Aorta (tissue), 5 donors: ENCODE measurements at places on chromosomes 4 and X. TPM values are rescaled to one million over a fixed set of nuclear protein-coding genes. Genes with fewer than 3 reads are reported as not detected.

DNA sequence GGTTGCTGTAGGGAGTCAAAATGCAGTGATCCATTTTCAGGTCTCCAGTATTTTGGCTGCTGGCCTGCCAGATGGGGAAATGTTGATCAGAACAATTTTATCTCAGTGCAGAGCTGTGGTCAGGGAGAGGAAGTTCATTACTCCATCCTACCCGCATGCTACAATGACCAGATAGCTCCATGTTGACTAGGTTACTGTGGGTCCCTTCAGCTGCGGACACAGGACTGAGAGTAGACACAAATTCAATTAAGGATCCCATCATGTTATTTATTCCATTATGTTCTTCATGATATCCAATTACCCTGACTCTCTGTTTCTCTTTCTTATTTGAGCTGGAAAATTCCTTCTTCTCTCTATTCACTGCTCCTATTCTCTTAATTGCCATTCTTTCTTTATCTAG is 16.3 kb downstream of the SYNPO2 start:
- DNase-seq = no peak

DNA sequence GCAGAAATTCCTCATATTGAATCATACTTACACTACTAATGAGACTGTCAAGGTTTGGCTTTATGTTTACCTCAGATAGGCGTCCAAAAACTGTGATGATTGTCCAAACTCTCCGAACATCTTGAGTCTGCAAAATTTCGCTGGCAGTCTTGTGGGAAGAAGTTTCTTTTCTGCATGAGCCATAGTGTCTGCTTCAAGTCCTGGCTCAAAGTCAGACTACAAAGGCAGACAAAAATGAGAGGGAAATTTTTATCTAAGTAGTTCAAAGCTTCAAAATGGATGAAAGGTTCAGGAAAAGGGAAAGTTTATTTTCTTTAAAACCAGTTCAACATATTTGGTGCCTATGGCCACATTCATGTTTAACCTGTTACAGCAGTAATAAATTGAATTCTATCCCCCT is 40.7 kb downstream of the PALLD start:
- no peak for DNase-seq

DNA sequence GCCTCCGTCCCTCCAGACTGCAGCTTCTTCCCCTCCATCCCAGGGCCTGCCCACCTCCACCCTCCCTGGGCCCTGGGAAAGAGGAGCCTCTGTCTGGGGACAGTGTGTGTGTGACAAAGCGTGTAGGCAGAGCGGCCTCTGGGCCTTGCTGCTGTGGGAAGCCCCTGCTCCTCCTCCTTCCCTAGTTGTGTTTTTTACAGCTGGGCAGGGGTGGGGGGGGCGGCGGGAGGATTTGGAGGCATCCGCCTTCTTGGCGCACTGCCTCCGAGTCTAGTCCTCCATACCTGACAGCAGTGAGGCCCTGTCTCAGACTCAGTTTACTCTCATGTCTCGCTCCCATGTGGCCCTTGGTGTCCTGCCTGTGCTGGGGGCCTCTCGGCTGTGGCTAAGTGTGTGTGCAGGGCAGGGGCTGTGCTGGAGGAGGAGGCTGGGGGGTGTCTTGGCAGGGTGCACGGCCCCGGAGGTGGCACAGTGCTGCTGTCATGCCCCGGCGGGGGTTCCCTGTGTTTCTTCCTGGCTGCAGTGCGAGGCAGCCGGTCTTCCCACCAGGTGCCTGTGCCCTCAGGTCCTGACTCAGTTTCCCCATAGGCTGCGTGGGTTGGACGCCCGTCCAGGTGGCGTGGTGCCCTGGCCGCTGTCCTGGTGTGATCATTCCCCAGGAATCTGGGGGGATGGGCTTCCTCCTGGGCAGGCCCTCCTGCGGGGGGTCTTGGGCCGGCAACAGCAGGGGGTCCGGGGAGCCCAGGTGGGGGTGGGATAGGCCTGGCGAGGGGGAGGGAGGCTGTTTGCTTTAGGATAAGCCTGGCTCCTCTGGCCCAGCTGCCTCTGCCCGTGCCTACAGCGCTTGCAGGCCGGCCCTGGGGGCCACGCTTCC is 7.0 kb downstream of the FGFRL1 start:
- DNase-seq = no peak

DNA sequence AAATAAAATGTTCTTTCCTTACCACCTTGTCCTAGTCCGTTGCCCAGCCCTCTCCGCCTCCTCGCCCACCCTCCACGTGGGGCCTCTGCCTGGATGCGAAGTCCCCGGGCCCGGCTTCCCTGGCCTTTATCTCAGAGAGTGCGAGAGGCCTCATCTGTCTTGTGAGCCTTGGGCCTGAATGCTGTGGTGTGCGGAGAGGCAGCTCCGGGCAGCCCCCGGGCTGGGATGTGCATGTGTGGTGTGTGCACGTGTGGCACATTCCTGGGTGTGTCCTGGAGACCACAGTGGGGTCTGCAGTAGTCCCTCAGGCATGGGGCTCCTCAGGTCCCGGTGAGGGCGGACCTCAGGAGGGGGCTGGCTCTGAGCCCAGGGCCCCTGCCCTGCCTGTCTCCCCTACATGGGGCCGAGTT is 31.4 kb downstream of the DOK7 start:
- no peak for DNase-seq

DNA sequence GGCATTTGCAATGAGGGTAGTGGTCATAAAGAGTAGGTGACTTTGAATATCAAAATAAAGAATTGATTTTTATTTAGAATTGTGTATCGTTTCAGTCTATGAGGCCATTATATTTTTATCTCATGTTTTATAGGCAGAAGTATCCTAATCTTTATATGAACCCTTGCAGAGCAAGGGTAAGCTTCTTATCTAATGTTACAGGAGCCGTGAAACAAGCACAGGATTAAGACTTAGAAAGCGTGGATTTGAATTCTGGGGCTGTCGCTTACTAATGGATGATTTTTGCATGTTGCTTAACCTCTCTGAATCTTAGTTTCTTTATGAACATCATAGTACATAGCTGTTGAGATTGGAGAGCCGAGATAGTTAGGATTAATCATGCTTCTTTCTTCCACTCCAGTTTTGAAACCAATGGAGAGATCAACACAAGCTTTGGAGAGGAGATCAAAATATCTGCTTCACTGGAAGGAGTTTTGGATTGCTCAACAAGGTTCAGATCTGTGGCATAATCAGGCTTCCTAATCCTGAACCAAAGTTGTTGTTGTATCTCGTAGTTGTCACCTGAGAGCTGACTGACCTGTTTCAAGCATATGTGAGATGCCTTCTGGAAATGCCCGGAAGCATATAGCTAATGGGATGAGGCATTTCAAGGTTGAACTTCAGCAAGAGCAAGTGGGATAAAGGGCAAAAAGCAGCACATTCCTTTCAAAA is 166.9 kb upstream of the GK2 start:
- no peak for DNase-seq

- no peak for DNase-seq
These were observed 2440.0 kb downstream of the PCDH7 start for GRCh38 chr4:33160126-33160525.

DNA sequence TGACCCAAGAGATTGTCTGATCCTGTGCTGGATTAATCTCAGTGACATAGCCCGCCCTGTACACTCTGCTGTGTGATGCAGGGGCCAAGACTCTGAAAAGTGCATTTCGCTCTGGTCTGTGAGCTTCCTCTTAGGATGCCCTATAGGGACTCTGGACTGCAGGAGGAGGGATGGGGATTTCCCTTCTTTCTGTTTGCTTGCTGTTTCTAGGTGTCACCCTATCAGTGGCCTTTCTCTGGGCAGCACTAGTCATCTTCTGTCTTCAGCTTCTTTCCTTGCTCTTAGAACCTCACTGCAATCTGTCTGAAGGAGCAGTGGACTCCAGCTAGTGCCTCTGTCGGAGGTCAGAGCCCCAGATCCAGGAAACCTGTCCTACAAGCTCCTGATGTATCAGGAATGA is 34.5 kb upstream of the SCRG1 start:
- no peak for DNase-seq

- no peak for DNase-seq
These were observed 37.2 kb downstream of the LIMCH1 start for GRCh38 chr4:41575207-41575606.

DNA sequence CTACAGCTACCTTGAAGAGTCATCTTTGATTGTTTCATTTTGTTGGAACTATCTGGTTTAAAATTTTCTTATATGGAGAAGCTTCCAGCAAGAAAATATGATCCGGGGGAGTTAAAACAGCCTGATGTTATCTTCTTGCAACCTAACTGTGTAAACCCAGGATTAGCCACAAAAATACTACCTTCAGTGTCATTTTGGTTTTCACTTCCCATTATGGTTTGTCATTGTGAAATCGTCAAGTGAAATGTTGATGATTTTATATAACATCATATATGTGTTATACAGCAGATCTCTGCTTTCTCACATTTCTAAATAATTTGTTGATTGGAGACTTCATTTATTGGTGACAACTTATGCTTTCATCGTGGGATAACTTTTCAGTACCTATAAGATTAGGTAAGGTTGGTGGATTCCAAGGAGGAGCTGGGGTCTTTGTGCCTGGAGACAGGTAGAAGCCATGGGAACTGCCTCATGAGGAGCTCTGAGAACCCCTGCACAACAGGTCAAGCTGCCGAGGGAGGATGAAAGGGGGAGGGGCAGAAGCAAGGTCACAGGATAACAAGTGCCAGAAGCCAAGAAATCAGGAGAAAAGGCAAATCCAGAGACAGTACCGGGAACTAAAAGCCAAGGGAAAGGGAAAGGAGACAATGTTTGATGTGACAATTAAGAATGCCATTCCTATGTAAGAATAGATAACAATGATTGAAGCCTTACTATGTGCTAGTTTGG is 7.2 kb downstream of the ARHGAP24 start:
- no peak for DNase-seq

GRCh38 chr4:109600431-109600830 is 40.4 kb downstream of the MCUB start:
- no peak for DNase-seq

GRCh38 chr4:133151691-133152329 is 2.7 kb downstream of the PCDH10 start:
- DNase-seq = peak; percentile 81

DNA sequence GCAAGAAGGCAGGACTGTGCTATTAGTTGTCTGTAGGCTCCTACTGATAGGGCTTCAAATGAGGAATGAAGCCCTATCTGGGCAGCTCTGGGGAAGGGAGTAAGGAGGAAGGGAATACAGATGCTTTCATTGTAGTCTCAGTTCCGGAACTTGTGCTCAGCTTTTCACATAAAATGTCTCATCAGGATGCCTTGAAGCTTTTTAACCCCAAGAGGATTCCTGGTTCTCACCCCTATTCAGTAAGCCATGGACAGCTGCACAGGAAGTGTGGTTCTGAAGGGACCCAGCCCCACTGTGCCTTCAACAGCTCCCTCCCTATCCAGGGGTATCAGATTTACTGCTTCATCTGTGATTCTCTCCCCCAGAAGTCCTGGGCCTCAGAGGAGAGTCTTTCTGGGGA is 5.0 kb downstream of the ARMCX5 start:
- DNase-seq = no peak

GRCh38 chrX:76454456-76454927 is 27.0 kb downstream of the MAGEE1 start:
- no peak for DNase-seq

DNA sequence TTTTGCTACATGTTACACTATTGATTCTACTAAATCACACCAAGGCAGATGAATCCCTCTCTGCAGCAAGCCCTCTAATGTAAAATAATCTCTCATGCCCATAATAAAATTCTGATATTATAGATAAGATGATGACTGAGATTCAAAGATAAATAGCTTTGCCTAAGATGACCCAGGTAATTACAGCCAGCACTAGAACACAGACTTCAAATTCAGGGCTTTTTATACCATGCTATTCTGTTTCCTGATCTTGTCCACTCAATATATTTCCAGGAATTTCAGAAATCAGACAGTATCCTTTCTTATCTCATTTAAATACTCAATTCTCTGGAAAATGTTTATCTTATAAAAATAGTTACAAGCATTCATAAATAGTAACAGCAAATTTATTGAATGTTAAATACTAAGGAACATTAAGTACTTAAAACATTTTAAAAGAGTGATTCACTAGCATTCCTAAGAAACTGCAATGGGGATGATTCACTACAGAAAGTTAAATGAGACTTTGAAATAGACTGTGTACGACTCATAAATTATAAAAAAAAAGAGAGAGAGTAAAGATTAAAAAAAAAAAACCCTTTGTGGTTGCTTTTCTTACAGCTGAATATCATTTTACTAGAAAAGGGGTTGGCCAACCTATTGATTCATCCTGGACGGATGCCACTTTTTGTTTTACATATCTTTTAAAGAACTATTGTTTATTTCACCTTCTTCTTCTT is 45.8 kb upstream of the IL21 start:
- DNase-seq = no peak

Gene ZNF732
- total RNA-seq = 0.16 TPM

Gene FAM9C
- not detected for total RNA-seq

Gene GPC4
- 32.7 TPM for total RNA-seq

Gene ARHGAP24
- total RNA-seq = 33.6 TPM

Gene ANOS1
- total RNA-seq = 12.1 TPM

Gene SPANXA1
- not detected for total RNA-seq

Gene PCSK1N
- not detected for total RNA-seq

Gene ATP10D
- 55.6 TPM for total RNA-seq

Gene NPY2R
- total RNA-seq = 0.09 TPM

Gene MAB21L2
- total RNA-seq = 0.69 TPM

Gene MAGEA9B
- total RNA-seq = not detected
